Non-pigmented ciliary epithelial cell (primary cell): ENCODE measurements at places on chromosomes 2 and 18.

- DNase-seq: no peak
Observed at GRCh38 chr2:128736689-128737545, 418.2 kb upstream of the HS6ST1 start.

GRCh38 chr2:136361521-136361920 lies 243.6 kb upstream of the CXCR4 start:
- DNase-seq: no peak

- DNase-seq: no peak
Observed at GRCh38 chr2:62208758-62209114, 12.8 kb downstream of the B3GNT2 start.

DNA sequence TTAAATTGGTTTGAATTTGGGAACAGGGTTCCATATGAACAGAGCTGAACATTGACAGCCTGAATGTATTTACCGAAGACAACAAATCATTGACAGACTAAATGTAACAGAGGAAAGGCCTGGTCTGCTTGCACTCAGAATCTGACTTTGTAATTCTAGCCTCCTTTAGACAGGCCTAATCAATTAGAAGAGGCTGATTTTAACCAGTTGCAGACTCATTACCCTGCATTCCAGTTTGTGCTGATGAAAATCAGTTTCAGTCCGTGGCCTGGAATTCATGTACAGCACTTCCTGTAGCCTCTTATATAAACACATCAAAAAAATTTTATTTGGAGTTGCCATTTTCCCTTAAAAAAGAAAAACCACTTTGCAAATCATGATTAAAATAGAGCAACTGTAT lies 93.1 kb upstream of the ZFP36L2 start:
- DNase-seq: no peak

DNA sequence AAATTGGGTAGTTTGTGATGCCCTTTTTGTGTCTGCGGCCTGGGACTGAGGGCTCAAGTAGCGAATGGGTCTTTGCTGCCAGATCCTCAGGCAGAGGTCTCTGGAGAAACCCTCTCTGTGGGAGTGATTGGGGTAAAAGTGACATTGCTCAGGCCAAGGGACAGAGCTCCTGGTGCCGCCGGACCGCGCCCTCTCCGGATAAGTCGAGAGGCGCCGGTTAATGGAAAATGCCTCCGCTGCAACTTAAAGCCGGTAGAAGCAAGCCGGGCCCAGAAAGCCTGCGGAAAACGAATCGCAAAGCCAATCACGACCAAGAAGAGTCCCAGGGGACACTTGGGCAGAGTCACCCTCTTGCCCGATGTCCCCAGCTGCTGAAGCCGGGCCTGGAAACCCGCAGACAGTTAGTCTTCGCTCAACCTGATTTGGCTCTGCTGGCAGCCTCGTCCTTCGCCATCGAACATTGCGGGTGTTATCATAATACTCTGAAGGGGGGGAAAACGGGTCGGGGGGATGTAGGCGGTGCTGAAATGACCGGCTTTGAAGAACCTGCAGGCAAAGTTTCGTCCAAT lies 352 bp upstream of the HOXD12 start:
- no peak for DNase-seq

- DNase-seq: no peak
Observed at GRCh38 chr2:105756435-105756834, 11.7 kb downstream of the NCK2 start.

GRCh38 chr2:165794536-165794928 lies 485 bp upstream of the GALNT3 start:
- DNase-seq: no peak

DNA sequence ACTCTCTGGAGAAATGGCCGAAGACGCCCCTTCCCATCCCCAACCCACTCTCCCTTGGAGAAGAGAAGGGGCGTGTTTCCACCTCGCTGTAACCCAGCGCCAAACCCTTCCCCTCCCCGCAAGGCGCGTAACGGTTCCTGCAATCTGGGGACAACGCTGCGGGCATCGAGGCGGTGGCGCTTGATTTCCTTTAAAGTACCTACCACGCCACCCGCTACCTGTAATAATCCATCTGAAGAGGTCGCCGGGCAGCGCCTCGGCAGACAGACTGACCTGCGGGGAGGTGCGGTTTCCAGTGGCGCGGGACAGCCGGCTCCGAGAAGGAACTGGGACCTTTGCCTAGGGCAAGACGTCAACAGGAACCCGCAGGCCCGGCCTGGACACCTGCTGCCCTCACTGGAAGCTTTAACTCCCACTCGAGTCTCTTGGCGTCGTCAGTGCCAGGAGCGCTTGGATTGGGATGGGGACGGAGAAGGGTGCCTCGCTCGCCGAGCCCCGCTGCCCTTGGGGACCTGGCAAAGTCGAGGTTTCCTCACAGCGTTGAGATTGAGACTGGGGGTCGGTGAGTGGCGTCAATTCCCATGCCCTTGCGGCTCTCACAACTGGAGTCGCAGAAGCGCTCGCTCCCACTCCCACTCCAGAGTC lies at the start of gene CYP1B1:
CYP1B1 (minus strand) TSS at position 645 of the 645 bp plus-strand sequence. CDS start 763 bp downstream, outside the sequence.
- no peak for DNase-seq

GRCh38 chr2:1544478-1545069 lies 131.3 kb downstream of the TPO start:
- DNase-seq: no peak

GRCh38 chr2:84487298-84487996 lies 28.4 kb upstream of the SUCLG1 start:
- no peak for DNase-seq

DNA sequence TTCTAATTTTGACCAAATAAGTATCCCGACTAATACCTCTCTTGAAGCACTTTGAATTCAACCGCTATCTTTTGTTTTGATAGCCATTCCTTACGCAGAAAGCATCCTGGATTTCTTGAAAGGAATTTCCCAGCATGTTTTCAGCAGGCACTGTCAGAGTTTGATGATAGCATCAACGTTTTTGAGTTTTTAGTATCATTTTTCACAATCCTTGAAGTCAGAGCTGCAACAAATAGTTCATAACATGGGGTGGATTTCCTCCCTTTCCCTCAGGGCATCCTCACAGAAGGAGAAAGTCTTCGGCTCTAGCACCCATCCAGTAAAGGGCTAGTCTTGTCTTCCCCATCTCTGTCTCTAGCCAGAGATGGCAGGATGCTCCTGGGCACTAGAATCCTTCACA lies 46.2 kb downstream of the ANKRD44 start:
- no peak for DNase-seq

- no peak for DNase-seq
Observed at GRCh38 chr18:11828786-11829432, 22.3 kb upstream of the CHMP1B start.
